ENCODE measurements at places on chromosomes 16 and 17. TPM values are rescaled to one million over a fixed set of nuclear protein-coding genes. Genes with fewer than 3 reads are reported as not detected.

The ADAD2 gene
- total RNA-seq, result not detected

The GAS7 gene
- total RNA-seq, result 1.9 TPM

The PGS1 gene
- total RNA-seq, result 51.5 TPM

The CLDN7 gene
- 0.63 TPM for total RNA-seq

The RTN4RL1 gene
- total RNA-seq, result 1.2 TPM

The TP53TG3B gene
- total RNA-seq, result not detected

The MT4 gene
- total RNA-seq, result not detected

The RAB11FIP4 gene
- total RNA-seq, result 17.4 TPM

The SHCBP1 gene
- 35.6 TPM for total RNA-seq

The IL17C gene
- not detected for total RNA-seq

The IRX3 gene
- not detected for total RNA-seq

The KRTAP9-8 gene
- not detected for total RNA-seq

The DOC2A gene
- 0.13 TPM for total RNA-seq

The CDH15 gene
- not detected for total RNA-seq

The NMRAL1 gene
- 65.8 TPM for total RNA-seq

All from CD8-positive, alpha-beta memory T cell (primary cell).